Stimulated activated CD8-positive, alpha-beta memory T cell treated with anti-CD3 and anti-CD28 coated beads, Interleukin-12 subunit alpha, Interleukin-12 subunit beta, amount 100 ng/mL, for 1 hour (primary cell): ENCODE measurements at places on chromosomes 5 and 9.

DNA sequence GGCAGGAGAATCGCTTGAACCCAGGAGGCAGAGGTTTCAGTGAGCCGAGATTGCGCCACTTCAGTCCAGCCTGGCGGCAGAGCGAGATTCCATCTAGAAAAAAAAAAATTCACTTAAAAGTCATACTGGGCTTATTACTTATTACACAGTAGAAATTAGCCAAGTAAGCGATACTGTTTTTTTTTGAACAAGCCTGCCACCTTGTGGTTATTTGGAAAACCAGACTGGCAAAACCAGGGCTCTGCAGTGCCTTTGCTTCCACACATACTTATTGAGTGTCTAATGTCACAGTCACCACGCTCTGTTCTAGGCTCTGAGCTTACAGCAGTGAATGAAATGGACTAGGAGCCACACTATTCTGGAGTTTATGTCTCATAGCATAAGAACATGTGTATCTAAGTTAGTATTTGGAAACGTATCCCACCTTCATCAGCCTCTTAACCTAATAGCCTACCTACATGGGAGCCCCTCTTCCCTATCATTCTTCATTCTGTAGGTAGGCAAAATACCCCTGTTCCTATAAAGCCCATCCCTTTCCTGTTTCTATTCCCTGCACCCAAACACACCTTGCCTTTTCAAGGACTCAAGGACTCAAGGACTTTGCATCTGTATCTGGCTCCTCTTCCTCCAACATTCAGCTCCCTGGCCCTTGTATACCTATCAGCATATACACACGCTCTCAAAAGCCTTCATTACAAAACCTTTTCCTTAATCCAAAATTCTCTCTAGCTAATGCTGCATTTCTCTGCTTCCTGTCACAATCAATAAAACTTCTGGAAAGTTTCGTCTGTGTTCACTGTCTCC, 13.9 kb upstream of the BASP1 start:
- no peak for DNase-seq

DNA sequence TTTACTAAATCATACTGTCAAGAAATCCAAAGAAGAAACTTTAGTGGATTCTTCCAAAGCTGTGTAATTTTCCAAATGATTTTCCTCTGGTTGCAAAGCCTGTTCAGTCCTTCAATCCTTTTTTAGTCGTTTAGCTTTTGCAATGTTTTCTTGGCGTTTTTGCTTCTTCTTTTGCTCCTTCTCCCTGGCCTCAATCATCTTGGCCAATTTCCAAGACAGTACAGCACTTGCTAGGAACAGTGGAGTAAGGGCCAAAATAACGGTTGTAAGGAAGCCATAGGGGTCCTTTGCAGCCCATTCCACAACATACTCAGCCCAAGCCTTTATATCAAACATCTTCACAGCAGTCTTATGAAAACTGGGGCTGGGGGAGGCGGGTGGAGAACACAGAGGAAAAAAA, 2.4 kb downstream of the SMIM15 start:
- no peak for DNase-seq

DNA sequence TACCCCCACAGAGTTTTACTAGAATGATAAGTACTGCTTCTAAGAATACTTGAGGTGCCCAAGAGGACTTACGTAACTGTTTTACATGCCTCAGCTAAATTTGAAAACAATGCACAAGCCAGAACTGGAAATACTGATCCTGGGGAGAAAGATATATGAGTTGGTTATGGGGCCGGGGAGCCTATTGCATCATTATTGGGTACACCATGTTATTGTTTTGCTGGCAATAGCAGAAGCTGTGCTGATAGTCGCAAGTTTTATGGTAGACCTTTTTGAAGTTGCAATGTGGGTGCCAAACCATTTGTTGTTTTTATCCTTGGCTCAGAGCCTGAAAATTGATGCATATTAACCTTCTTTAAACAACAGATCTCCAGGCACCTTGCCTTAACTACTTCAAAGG, 108.4 kb upstream of the DHFR start:
- no peak for DNase-seq

DNA sequence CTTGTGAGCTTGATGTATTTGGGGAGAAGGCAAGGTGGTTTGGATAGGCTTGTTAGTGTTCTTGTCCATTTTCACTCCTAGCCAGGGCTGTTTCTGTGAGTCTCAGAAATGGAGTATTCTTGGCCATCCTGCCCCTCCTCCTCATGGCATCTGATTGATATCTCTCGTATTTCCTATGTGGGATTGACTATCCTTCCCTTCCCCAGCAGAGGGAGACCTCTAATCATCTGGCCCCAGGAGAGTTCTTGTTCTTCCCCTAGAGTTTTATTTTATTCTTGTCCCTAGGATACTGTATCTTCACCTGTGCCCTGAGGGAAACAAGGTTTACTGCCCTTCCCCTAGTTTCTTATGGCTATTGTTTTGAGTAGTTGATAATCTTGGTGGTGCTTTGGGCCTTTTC, 114.4 kb downstream of the VPS13A start:
- DNase-seq: no peak

DNA sequence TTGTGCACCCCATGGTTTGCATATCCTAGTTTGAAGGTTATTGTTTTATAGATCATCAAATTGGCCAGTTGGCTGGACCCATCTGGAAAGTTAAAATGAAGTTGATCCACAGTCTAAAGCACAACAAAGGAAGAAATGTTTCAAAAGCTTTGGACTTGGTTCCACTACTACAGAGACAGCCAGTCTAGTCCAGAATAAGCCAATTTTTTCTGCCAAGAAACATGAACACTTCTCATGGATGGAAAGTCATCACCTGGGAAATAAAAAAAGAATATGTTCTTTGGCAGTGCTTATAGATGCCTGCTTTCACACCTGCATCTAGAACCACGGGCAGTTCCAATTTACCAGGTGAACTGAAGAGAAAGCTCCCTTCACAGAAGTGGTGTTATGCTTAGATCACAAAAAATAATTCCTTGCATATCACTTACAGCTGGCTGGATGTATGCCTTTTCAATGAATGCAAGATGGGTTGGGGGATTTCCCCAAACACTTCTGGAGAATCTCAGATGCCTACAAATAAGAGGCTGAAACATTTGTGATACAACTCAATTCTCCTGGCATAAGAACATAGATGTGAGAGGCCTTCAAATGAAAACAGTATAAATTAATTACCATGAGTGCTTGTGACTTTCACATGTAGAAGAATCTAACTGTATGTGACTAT, 26.9 kb downstream of the C9 start:
- DNase-seq: no peak

- no peak for DNase-seq
Measured at GRCh38 chr5:97131139-97131710, 11.2 kb downstream of the LIX1 start.

- DNase-seq: no peak
Measured at GRCh38 chr9:116471093-116471906, 215.8 kb upstream of the TRIM32 start.

DNA sequence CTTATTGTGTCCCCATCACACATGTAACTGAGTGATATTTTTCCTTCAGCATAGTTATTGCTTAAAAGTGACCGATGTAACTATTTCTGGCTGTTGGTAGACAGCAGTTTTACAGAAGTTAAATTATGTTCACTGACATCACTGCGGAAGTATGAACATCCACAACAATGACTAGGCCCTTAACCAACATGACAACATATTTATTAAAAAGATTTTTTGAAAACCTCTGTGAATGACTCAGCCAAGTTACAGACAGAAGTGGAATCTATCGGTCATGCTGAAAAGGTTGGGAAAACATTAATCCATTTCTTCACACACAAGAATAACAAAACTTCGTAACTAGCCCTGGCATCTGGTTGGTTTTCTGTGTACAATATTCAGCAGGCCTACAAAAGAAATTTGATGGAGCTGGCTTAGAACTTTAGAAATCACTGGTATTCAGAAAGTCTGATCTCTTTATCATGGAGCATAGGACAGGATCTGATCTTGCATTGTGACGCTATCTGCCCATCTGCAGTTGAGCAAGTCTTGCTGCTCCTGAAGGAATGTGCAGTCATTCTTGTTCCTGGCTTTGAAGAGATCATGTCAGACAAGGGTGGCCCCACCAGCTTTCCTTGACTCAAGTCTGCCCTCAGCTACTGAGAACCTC, 6.5 kb downstream of the GLIS3 start:
- DNase-seq: no peak

- no peak for DNase-seq
Measured at GRCh38 chr5:87570366-87570765, 157.6 kb upstream of the CCNH start.

GRCh38 chr5:122772446-122772845, 2.4 kb upstream of the SNX2 start:
- DNase-seq: no peak

DNA sequence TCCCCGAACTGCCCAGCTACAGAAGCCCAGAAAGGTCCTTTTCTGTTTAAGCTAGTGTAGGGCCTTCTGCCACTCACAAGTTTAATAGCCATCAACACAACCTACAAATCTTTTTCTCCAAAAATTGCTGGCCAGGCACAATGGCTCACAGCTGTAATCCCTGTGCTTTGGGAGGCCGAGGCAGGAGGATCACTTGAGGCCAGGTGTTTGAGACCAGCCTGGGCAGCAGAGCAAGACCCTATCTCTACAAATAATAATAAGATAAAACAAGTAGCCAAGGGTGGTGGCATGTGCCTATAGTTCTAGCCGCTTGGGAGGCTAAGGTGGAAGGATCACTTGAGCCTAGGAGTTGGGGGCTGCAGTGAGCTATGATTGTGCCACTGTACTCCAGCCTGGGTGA, 176.4 kb downstream of the HSD17B3 start:
- DNase-seq: no peak

- no peak for DNase-seq
Measured at GRCh38 chr5:65194871-65195270, 286.8 kb downstream of the ADAMTS6 start.

GRCh38 chr5:56316299-56316994, 83.3 kb upstream of the ANKRD55 start:
- DNase-seq: no peak

GRCh38 chr9:83234541-83234940, 171.6 kb upstream of the RASEF start:
- DNase-seq: no peak

GRCh38 chr5:53358794-53359193, 121.6 kb upstream of the FST start:
- no peak for DNase-seq

DNA sequence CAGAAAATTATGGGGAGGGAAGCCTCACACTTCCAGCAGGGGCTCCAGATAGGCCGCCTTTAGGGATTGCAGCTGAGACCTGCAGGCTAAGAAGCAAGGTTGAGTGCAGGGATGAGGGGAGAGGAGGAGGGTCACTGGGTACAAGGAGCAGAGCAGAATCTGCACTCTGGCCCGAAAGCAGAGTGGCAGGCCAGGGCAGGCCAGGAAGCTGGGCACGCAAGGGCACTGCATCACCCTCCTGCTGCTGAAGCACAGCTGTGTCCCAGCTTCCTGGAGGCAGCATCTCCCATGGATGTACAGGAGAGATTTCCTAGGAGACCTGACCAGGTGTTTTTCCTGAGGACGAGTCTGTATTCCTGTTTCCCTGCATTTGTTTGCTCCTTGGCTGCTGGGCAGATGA, 92.1 kb downstream of the SYK start:
- DNase-seq: no peak

GRCh38 chr5:55226934-55227663, at the start of gene MCIDAS:
MCIDAS (minus strand) TSS chr5:55227315; CDS start chr5:55227138, 177 bp downstream.
- no peak for DNase-seq

DNA sequence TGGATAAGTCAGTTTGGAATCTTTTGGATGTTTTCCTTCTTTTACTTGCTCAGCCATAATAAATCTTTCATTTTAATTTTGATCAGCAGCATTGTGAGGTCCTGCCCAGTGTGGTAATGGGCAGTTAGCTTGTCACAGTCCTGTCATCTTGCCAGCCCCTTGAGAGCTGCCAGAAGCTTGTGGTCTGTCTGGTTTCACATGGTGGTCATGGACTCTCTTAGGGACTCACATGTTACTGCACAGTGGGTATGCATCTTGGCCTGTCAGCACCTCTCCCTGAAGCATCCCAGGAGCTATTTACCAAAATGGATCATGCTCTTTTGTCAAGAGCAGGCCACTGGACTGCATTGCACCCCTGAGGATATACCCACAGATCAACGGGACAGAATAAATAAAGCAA, 60.3 kb downstream of the DAPK1 start:
- DNase-seq: no peak

GRCh38 chr5:5135957-5136676, 4.0 kb upstream of the ADAMTS16 start:
- no peak for DNase-seq

GRCh38 chr5:169571355-169571754, 12.2 kb upstream of the SPDL1 start:
- DNase-seq: no peak

DNA sequence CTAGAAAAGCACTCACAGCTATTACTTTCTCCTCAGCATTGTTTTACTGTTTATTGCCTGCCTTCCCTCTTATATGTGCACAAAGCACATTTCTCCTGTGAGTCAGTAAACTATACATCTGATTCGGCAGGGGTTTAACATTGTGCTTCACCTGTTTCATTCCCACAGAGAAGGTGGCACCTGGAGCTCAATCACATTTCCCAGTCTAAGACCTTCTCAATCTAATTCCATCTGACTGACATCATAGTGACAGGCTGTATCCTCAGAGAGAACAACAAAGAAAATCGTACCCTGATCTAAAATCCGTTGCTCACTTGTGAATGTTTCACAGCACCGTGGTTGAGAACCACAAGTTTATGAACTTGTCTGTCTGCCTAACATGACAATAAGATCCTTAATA, 92.4 kb upstream of the CAST start:
- no peak for DNase-seq

DNA sequence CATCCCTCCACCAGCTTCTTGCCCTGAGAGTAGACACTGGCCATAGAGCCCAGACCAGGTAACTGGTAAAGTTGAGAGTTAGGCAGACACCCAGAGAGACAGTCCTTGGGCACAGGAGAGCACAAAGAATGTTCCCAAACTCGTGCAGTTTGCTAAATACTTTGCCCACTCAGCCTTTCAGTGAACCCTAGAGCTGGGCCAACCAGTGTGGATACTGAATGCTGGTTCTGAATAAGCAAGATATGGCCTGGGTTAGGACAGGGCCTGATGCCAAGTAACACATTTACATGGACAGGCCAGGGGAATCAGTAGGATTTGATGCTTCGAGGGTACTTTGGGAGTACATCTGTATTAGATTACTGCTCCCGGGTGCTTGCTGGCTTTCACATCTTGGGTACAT, 185.4 kb downstream of the SH3GL2 start:
- DNase-seq: no peak

GRCh38 chr5:177194268-177194667, 60.7 kb downstream of the NSD1 start:
- no peak for DNase-seq

DNA sequence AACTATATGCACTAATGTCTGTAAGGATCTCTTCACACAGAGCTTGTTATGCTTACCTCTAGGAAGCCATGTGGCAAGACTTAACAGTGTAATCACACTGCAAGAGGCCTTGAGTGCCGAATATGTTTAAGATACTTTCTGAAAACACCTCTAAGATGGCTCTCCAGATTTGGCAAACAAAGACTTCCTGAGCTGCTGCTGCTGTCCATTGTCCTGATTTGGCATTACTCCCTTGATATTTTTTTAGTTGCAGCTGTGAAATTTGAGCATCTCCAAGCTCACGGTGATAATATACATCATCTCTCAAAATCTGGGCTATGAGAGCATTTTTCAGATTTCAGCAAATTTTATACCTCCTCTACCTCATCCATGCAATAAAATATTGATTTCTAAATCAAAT, 384.5 kb upstream of the CDH6 start:
- DNase-seq: no peak
